ENCODE measurements at places on chromosomes 5 and 9. TPM values are rescaled to one million over a fixed set of nuclear protein-coding genes. Genes with fewer than 3 reads are reported as not detected.

Gene FOXD4L3
- total RNA-seq, result not detected

Gene NR6A1
- 7.1 TPM for total RNA-seq

Gene ZDHHC11B
- 15.9 TPM for total RNA-seq

Gene TIFAB
- total RNA-seq, result 0.09 TPM

Gene ARHGAP26
- total RNA-seq, result 85.1 TPM

Gene ANKHD1
- total RNA-seq, result 118 TPM

Gene ZFP37
- 0.67 TPM for total RNA-seq

Gene NEURL1B
- 60.5 TPM for total RNA-seq

Gene FOXD4
- 0.24 TPM for total RNA-seq

Gene PRDM9
- not detected for total RNA-seq

Gene DBH
- not detected for total RNA-seq

Gene GAPT
- total RNA-seq, result 0.70 TPM

Gene BHMT
- total RNA-seq, result 0.28 TPM

Gene SPINK7
- total RNA-seq, result not detected

Gene ERCC8
- total RNA-seq, result 9.1 TPM

Gene NUTM2F
- not detected for total RNA-seq

Gene ENTREP1
- total RNA-seq, result 6.2 TPM

Gene YTHDC2
- 22.3 TPM for total RNA-seq

Gene GAS1
- 7.5 TPM for total RNA-seq

Gene C9orf50
- total RNA-seq, result not detected

Gene PCDHGB6
- total RNA-seq, result 1.9 TPM

Gene SMIM33
- 2.8 TPM for total RNA-seq

Gene ZNF879
- 4.3 TPM for total RNA-seq

Gene SLC25A48
- total RNA-seq, result 2.8 TPM

Gene PRR16
- 2.4 TPM for total RNA-seq

Gene IFNA21
- not detected for total RNA-seq

Gene TMEM8B
- 16.4 TPM for total RNA-seq

Gene CCL28
- 97.0 TPM for total RNA-seq

Gene ROR2
- 6.2 TPM for total RNA-seq

Gene FRRS1L
- total RNA-seq, result 0.81 TPM

Gene LAMC3
- total RNA-seq, result 0.82 TPM

Gene IFNA2
- total RNA-seq, result not detected

Gene POU5F2
- 1.1 TPM for total RNA-seq

Gene ACTBL2
- total RNA-seq, result not detected

Gene ZNF608
- 16.2 TPM for total RNA-seq

Gene PCDHGB2
- total RNA-seq, result 1.6 TPM

Gene SPINK4
- 146 TPM for total RNA-seq

Gene TYRP1
- total RNA-seq, result 0.40 TPM

Gene ZNG1F
- 11.3 TPM for total RNA-seq

Gene GABRA1
- not detected for total RNA-seq

Gene CDX1
- 323 TPM for total RNA-seq

Gene MOB3B
- 42.2 TPM for total RNA-seq

Gene DRD1
- 0.17 TPM for total RNA-seq

Gene PDGFRB
- total RNA-seq, result 14.2 TPM

Gene FRMPD1
- 0.06 TPM for total RNA-seq
